Stimulated activated CD4-positive, alpha-beta T cell treated with anti-CD3 and anti-CD28 coated beads, Interleukin-15, amount 100 ng/mL, for 24 hours (primary cell): ENCODE measurements at places on chromosomes 6 and 20.

GRCh38 chr6:14066782-14067406 is 50.7 kb upstream of the CD83 start:
- no peak for DNase-seq

- DNase-seq = no peak
Observed at GRCh38 chr6:14384175-14384949, 266.8 kb downstream of the CD83 start.

GRCh38 chr6:106431972-106432371 is 71.5 kb downstream of the CRYBG1 start:
- no peak for DNase-seq

- no peak for DNase-seq
Observed at GRCh38 chr20:62658593-62659178, 16.4 kb downstream of the SLCO4A1 start.

DNA sequence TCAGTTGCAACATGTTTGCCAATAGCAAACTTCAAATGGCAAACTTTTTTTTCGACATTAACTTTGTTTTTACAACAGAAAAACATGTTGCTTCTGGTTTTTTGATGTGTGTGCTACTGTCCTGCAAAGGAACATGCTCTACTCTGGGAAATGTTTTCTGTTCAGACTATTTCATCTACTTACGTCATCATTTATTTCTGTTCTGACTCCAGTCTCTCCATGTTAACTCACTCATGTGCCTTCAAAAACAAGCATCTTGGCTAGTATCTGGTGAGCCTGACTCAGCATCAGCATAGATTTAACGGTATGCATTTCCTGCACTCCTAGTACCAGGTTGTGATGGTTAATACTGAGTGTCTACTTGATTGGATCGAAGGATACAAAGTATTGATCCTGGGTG is 36.1 kb upstream of the MAP7 start:
- no peak for DNase-seq

GRCh38 chr20:10131732-10132345 is 86.8 kb upstream of the SNAP25 start:
- no peak for DNase-seq

- DNase-seq = no peak
Observed at GRCh38 chr6:110414669-110415068, 706 bp downstream of the DDO start.
